ENCODE measurements at places on chromosomes 1 and 21.

DNA sequence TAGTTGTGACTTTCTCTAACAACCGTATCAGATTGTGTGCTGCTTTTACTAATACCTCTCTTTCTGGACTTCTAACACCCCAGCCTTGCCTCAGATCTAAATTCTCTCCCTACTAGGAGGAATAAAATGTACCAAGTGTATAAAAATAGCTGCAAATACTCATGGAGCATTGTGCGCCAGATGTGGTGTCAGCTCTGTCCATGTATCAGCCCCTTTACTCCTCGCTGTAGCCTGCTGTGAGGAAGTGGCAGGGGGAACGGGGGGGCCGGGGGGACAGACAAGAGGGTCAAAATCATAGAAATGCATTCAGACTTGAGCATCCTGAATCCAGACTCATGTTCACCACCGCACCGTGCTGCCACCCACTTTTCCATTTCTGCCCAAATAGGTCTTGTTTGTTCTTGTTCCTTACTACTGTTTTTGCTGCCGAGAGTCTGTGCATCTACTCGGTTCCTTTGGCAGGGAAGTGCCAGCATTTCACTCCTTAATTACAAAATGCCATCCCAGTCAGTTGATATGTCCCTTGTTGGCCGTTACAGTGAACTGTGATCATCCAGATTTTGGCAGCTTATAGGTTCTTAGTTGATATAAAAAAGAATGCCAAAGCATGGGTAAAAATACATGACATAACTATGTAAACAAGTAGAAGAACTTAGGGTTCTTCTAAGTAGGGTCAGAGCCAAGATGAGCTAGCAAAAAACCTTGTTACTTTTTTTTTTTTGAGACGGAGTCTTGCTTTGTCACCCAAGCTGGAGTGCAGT lies 76.4 kb downstream of the UBE4B start:
- DNase-seq, result no peak

GRCh38 chr1:161069241-161069640 lies 450 bp downstream of the ARHGAP30 start:
- no peak for DNase-seq

- DNase-seq, result no peak
These were observed 54.6 kb upstream of the DPT start for GRCh38 chr1:168783458-168784210.

DNA sequence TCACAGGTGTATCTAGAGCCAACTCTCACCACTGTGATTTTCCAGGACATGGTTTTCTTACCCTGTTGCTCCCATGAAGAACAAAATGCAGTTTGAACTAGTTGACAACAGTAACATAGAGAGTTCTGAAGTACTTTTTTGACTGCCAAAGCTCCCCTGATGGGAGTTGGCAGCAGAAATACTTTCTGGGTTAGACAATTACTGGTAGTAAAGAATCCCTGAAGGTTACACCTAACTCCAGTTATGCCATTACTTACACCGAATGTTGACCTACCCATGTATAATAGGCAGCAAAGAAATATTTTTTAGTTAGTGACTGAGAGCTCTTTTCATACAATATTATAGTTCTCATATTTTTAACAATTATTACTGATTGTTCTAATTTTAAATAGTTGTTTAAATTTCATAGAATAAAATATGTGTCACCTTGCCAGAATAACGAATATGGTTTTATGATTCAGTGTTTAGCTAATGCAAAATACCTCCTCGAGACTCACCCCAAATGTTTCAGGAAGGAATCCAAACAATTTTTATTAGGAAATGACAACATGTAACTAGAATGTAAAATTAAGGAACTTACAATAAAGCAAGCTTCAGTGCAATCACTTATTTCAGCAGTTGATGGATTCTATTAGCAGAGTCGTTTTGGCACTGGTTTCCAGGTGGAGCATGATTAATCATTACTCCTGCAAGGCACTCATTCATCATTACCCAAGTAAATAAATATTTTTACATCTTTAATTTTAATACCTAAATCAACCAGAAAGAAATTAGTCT lies 237.6 kb downstream of the MRPL39 start:
- no peak for DNase-seq
